ENCODE measurements at places on chromosomes 7 and 10. TPM values are rescaled to one million over a fixed set of nuclear protein-coding genes. Genes with fewer than 3 reads are reported as not detected.

DNA sequence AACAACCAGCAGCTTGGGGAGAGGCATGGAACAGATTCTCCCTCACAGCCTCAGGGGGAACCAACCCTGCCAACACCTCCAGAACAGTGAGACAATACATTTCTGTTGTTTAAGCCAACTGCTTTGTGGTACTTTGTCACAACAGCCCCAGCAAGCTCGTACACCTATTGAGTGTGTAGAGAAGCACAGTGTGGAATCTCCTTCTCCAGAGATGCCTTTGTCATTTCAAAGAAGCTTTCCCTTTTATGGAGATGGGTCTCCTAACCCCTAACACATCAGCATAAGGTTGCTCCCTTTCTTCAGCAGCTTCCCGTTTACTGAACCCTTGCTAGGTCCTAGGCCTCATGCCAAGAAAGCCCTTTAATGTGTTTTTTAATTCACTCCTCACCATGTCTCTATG lies 60.7 kb upstream of the AGK start:
- no peak for DNase-seq

OR9A2 gene
- not detected for polyA plus RNA-seq

TEX47 gene
- polyA plus RNA-seq, result not detected

DNA sequence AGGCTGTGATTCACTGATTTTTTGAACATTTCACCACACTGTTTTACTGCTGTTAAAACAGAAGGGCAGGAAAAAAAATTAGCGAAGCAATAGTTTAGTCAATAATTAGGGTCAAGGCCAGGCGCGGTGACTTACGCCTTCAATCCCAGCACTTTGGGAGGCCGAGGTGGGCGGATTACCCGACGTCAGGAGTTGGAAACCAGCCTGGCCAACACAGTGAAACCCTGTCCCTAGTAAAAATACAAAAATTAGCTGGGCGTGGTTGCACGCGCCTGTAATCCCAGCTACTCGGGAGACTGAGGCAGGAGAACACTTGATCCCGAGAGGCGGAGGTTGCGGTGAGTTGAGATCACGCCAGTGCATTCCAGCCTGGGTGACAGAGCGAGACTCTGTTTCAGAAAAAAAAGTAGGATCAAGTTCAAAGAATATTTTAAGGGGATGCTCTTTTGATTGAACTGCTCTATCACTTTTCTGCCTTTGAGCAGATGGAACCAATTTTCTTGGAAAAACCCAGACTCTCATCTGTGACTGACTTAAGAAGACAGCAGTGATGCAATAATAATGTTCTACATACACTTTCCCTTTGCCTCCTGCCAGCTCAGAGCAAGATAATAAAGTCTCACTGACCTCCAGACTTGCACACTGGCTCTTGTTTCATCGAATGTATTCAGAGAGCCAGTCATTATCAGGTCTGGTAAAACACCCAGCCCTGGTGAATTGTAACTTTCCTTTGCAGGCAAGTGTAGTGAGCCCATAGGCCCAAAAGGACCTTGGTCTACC lies 1.6 kb upstream of the PPA1 start:
- DNase-seq, result no peak

DNA sequence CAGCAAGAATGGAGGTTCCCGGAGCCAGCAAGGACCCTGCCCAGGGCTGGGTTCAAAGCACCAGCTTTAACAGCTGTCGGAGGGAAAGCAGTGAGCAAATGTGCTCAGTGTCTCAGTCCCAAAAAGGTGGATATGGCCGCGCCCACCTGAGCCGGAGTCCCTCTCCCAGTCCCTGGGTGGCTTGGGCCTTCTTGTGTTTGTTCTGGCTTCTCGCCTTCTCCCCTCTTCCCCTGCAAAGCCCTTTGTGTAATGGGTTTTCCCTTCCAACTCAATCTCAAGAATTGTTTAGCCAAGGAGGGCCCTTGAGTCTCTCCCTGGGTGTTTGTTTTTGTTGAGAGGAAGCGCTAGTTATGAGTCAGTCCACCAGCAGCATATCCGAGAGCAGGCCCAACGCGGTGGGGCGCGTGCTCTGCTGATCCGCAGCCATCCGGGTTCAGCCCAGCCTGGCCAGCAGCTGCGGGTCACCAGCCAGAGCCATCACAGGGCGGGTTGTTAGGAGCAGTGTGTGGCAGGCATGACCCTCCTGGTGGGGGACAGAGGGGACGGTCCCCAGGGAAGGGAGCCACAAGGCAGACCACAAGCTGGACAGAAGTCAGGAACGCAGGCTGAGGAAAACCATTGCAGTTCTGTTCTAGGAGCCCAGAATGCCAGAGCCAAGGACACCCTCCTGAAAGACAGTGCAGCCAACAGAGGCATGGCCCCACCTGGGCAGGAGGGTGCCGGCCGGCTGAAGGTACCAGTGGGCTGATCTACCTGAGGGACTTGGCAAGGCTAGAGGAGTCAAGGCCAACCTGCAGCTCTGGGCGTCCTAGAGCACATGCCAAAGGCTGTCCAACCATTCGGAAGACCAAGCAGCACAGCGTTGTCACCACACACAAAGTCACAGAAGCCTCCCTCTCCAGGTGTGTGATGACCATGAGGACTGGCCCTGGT lies 21.3 kb downstream of the CALML3 start:
- no peak for DNase-seq

DNA sequence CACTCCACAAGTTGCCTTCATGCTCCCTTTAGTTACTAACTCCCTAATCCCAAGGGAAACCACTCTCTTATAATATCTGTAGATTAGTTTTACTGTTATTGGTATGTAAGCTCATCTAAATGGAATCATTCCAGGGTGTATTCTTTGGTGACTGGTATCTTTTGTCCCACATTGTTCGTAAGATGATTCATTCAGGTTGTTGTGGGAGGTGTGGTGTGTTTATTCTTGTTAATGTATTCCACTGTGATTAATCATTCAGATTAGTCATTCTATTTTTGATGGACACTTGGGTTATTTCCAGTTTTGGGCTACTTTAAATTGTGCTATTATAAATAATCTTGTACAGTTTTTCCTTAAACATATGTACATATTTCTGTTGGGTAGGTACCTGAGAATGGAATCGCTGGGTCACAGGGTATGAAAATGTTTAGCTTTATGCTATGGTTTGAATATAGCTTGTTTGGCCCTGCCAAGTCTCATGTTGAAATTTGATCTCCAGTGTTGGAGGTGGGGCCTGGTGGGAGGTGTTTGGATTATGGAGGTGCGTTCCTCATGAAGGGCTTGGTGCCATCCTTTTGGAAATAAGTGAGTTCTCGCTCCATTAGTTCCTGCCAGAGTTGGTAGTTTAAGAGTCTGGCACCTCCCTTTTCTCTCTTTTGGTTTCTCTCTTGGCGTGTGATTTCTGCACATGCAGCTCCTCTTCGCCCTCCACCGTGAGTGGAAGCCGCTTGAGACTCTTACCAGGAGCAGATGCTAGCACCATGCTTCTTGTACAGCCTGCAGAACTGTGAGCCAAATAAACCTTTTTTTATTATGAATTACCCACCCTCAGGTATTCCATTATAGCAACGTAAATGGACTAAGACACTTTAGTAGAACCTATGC lies 13.8 kb downstream of the BTRC start:
- no peak for DNase-seq

NEURL1 gene
- polyA plus RNA-seq, result 2.0 TPM

PSMG3 gene
- 40.5 TPM for polyA plus RNA-seq

- no peak for DNase-seq
These were observed 606.5 kb downstream of the IPMK start for GRCh38 chr10:57661206-57661605.

GRCh38 chr10:3435671-3436070 lies 263.1 kb upstream of the PITRM1 start:
- no peak for DNase-seq

HTR5A gene
- not detected for polyA plus RNA-seq

- no peak for DNase-seq
These were observed 35.4 kb downstream of the JMJD1C start for GRCh38 chr10:63430091-63430998.

LRRC27 gene
- 23.6 TPM for polyA plus RNA-seq

DNA sequence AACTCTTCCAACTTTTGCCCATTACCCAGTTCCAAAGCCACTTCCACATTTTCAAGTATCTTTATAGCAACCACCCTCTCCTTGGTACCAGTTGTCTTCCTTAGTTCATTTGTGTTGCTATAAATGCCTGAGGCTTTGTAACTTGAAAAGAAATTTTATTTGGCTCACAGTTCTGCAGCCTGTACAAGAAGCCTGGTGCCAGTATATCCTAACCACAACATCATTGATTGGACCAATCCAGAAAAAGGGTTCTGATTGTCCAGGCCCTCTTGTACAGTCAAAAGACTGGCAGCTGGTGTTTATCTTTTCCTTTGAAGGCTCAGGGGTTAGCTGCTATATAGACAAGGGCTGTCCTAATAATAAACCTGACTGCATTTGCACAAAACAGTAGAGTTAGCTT lies 21.1 kb upstream of the ABCC2 start:
- no peak for DNase-seq

DNA sequence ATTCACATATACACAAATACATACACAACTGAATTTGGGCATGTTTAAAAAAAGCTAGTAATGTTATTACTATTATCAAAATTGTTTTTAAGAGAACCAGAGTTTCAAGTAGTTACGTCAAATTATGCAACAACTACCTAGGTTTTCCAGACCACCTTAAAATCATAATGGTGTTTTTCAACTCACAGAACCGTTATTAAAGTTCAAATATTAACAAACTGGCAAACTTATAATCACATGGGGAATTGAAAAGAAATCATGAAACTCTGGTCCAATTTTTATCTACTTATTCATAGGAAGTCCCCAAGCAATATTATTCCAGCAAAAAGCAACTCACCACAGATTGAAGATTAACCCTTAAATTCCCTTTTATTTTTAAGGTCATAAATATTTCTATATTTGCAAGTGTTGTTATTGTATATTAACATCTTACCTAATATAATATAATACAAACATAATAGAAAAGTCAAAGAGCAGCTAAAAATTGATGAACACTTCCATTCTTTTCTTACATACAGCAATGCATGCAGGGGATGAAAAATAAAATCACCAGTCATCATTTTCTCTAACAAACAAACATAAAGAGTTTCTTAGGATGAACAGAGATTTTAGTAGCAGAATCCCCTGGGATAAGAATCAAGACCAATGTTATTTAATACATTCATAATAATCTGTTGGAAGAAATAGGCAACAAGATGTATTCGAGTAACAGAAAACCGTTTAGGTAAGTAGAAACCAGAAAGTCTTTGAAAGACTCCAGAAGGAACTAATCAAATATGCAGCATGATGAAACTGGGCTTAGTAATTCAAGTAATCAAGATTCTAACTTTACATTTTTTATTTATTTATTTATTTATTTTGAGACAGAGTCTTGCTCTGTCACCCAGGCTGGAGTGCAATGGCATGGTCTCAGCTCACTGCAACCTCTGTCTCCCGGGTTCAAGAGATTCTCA lies 391.1 kb downstream of the PARD3 start:
- no peak for DNase-seq

- DNase-seq, result no peak
These were observed 26.5 kb upstream of the C10orf67 start for GRCh38 chr10:23371073-23371472.

LIPN gene
- not detected for polyA plus RNA-seq

DNA sequence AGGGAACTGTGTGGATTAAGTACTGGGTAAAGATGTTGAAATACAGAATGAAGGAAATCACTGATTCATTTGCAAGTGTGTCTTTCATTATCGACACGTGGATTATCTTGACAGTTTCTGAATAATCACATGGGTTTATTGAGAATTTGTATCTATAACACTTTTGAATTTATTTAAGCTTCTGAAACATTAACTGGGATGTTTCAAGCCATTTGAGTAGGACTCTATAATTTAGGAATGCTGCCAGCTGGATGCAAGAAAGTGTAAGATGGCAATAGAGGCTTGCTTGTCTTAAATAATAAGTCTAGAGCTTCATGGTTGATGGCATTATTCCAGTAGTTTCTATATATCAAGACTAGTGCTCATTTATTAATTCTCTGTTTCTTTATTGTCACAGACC lies 1100.7 kb upstream of the GHITM start:
- DNase-seq, result no peak

DNA sequence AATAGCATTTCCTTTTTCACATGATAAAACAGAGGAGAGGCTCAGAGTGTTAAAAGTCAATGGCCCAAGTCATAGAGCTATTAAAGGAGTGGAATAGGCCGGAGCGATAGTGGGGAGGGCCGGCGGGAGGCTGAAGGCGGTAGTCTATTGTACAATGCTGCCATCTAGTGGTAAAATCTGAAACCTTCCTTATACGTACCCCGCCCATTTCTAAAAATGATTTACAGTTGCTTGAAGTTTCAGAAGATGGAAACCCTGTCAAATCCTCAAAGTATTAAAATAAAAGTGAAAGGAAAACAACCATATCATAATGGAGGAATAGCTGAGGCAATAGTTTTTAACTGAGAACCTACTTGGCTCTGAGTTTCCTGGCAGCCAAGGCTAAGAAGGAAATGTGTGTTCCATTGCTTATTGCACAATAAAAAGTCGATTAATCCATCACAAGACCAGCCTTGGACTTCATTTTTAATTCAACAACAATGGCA lies 209.1 kb downstream of the CCSER2 start:
- DNase-seq, result no peak

DNA sequence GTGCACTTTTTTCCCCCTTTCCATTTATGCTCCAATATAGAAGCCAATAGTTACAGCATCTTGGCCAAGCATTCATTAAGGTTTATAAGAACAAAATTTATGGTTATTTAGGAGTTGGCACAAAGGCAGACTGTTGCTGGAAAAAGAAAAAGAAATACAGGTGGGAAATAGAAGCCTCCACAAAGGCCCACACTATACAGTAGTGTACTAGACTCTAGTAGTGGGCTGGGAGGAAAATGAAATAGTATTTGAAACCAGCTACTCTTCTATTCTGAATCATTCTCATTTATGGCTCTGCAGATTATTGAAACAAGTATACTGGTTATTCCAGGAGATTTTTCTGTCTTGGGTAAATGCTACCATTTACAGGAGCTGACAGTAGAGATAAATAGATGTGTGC lies 80.9 kb upstream of the CDK6 start:
- DNase-seq, result no peak

DNA sequence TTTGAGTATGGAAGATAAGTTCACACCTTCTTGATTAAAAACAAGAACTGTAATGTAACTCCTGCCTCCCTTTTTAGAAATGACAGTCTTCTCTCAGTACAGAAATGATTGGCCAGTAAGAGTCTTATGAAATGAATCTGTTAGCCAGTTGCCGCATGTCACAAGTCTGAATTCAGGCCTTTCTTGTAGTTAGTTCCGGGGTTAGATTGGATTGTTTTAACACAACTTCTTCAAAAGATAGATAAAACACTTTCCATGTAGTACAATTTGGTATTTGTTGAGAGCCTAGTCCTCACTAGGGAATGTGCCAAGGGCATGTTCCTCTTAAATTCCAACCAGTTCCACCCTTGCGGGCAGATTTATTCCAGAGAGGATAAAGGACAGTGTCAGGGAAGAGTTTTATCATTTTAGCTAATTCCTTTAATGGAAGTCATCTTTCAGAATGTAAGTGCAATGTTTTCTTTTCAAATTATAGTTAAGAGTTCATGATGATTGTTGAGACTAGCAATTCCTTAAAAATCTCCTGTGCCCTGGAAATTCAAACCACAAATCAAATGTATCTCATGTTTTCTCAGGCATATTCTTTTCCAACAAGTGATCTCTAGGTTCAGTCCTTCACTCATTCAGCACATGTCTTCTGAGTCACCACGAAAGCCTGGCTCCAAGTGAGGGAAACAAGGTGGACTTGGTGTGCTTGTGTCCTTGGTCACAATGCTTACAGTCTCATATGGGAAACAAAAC lies 4.1 kb downstream of the FHIP2A start:
- DNase-seq, result no peak

TMEM184A gene
- polyA plus RNA-seq, result 9.0 TPM

Data from left renal cortex interstitium (tissue), 4 donors.